ENCODE measurements at places on chromosomes 11 and 22.

DNA sequence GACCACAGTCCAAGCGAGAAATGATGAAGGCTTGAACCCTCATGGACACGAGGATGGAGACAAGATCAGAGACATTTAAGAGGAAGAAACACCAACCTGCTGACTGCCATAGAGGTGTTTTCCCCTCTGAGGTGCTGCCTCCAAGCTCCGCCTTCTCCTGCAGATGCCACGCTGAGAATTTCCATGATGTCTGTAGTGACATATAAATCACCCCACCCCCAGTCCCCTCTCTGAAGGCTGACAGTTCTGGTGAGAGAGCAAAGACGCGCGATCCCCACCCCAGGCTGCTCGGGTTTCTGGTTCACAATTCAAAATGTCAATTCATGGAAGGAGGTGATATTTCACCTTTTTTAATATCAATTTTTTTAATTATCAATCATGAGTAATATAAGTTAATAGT lies 28.2 kb downstream of the LRRC32 start:
- ATAC-seq: no peak

DNA sequence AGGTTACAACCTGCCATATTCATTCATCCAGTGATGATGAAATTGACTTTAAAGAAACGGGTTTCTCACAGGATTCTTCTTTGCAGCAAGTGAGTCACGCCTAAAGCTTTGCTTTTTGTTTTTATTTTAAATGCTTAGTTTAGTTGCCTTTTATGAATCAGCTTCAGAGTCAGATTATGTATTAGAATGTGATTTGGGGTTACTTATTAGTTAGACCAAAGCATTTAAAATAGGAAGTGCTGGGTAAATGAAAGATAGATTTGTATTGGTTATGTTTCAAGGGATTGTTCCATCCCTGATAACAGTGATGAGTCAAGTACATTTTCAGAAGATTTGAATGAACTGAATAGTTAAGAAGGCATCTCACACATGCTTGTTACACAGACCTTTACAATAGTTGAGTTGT lies 101.3 kb upstream of the GAL start:
- no peak for ATAC-seq

GRCh38 chr11:47413908-47414684 lies 5.7 kb downstream of the SLC39A13 start:
- no peak for ATAC-seq

GRCh38 chr11:6323291-6323905 lies 3.1 kb upstream of the CAVIN3 start:
- no peak for ATAC-seq

DNA sequence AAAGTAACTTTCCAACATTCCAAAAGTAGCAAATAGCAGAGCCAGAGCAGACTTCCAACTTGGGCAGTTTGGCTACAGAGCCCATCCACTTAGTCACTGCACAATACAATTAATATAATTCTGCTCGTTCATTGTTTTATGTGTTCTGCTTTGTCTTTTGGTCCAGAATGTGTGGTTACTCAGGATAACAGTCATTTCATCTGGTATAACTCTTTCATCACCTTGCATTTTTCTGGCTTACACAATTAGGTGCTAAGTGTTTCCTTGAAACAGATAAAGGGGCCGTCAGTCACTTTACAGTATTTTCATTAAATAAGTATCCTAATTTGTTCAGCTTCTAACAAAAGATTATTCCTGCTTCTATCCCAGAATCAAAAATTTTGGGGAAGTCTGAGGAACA lies 87.2 kb downstream of the LARGE2 start:
- no peak for ATAC-seq

DNA sequence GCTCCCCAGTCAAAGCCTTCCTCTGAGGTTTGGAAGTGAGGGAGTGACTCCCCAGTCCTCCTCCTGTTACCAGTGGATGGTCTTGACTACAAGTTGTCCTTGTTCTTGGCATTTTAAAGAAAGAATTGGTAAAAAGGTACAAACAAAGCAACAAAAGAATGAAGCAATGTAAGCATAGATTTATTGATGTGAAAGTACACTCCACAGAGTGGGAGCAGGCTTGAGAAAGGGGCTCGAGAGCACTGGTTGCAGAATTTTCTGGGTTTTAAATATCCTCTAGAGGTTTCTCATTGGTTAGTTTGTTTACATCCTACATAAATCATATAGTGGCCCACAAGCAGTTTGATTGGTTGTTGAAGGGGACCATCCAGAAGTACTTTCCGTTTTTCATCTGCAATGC lies 22.7 kb upstream of the GLYATL1 start:
- ATAC-seq: no peak

- ATAC-seq: no peak
These were observed 399.1 kb downstream of the LARGE1 start for GRCh38 chr22:33520904-33521780.

GRCh38 chr22:33459137-33459536 lies 401.0 kb upstream of the SYN3 start:
- ATAC-seq: no peak

GRCh38 chr11:64911142-64911541 lies 5.9 kb downstream of the ATG2A start:
- no peak for ATAC-seq

GRCh38 chr11:5348551-5349194 lies 2.6 kb upstream of the OR51B6 start:
- ATAC-seq: no peak

- ATAC-seq: no peak
These were observed 59.3 kb downstream of the CD82 start for GRCh38 chr11:44624761-44625221.

DNA sequence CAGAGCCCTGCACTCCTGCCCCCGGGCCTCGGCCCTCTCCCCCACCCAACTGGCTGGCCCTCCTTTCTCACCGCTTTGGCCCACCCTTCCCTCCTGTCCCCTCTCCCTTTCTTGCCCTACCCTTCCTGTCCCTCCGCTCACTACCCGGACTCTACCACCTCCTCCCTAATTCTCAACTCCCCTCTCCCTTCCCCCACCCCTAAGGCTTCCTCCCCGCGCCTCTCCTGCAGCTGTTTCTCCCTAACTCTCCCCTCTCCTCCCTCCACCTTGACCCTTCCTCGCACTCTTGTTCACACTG lies 421 bp downstream of the SLC15A3 start:
- no peak for ATAC-seq

GRCh38 chr11:26191193-26191592 lies 140.7 kb upstream of the ANO3 start:
- no peak for ATAC-seq

- peak; percentile 54 for ATAC-seq
These were observed 84.3 kb downstream of the STIM1 start for GRCh38 chr11:3939651-3940190.

GRCh38 chr11:46102843-46103242 lies 18.4 kb downstream of the PHF21A start:
- ATAC-seq: no peak

GRCh38 chr11:3171931-3172560 lies 6.9 kb upstream of the OSBPL5 start:
- no peak for ATAC-seq

DNA sequence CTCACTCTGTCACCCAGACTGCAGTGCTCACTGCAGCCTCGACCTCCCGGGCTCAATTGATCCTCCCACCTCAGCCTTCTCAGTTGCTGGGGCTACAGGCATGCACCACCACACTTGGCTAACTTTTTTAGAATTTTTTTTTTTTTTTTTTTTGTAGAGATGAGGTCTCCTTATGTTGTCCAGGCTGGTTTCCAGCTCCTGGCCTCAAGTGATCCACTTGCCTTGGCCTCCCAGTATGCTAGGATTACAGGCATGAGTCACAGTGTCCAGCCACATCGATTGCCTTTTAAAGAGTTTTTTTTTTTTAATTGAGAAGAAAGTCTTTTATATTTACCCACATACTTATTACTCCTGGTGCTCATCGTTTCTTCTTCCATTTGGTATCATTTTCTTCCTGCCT lies 30.0 kb downstream of the PARVG start:
- ATAC-seq: no peak

DNA sequence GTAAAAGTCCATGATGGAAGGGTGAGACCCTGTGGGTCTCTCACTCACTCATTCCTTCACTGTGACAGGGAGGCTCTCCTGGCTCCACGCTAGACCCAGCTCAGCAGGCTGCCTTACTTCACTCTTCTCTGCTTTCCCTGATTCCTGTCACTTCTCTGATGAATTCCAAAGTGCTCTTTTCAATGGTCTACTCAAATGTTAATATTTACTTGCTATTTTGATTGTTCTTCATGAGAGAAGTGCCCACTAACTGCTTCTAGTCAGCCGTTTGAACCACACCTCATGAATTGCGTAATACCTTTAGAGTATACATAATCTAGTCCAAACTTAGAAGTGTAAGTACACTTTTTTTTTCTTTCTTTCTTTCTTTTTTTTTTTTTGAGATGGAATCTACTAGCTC lies 1350.2 kb upstream of the RAG2 start:
- ATAC-seq: no peak

DNA sequence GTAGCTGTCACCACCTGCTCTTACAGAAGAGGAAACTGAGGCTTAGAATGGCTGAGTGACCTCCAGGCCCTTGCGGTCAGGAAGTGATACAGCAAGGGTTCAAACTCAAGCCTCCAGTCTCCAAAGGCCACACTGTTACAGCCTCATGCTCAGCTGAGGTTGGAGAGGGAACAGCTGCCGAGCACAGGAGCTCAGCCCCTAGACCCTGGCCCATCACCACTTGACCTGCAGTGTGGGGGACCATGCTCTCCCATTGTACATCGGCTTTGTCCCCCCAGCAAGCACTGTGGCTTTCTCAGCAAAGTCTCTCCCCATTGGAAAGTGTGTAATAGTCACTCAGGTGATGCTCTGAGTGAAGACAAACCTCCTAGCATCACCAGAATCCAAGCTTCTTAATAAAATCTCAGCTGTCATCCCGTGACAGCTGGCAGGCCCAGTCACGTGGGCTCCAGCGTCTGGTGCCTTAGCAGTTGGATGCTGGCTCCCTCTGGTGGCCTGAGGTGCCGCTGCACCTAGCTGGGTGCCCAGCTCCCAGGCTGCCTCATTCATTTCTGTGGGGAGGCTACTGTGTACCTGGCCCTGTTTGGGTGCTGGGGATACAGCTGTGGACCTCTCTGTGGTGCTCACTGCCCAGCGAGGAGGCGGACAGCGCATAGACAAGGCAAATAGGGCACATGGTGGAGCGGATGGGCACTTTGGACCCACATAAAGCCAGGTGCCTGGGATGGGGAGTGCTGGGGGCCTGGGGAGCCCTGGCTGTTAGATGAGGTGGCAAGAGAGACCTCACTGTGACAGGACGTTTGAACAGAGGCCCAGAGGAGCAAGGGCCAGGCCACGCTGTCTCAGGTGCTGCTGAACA lies 19.1 kb upstream of the MYRF start:
- peak; percentile 94 for ATAC-seq
